Left ventricle myocardium inferior (tissue), 1 donor: ENCODE measurements at places on chromosomes 12 and 14.

DNA sequence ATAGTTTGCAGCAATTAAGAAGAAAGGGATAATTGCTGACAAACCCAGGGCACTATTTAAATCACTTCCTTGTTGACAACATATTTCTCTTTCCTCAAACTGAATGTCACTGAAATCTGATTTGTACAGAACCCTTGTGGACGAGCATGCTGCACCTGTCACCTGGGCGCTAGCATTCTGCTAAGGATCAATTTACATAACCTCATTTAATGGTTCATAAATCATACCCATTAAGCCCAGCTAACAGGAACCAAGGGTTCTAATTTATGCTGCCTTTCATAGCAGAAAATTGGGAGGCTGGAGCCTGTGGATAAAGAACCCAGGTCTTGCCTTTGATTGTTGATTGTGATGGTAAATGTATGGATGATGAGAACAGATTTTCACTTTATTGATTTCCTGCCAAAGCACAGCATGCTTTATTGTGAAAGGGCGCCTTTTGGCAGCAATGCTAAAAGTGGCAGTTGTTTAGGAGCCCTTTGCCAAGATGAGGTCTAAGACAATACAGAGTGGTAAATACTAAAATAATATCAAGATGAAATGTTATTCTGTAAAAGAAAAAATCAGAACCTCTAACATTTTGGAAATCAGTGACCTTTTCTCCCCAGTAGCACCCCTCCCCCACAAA lies 95.4 kb downstream of the NKX2-1 start:
- no peak for DNase-seq

GRCh38 chr14:66046035-66046434 lies 440.1 kb upstream of the CCDC196 start:
- no peak for DNase-seq

- no peak for DNase-seq
Measured at GRCh38 chr12:62977418-62977817, 42.5 kb upstream of the PPM1H start.

DNA sequence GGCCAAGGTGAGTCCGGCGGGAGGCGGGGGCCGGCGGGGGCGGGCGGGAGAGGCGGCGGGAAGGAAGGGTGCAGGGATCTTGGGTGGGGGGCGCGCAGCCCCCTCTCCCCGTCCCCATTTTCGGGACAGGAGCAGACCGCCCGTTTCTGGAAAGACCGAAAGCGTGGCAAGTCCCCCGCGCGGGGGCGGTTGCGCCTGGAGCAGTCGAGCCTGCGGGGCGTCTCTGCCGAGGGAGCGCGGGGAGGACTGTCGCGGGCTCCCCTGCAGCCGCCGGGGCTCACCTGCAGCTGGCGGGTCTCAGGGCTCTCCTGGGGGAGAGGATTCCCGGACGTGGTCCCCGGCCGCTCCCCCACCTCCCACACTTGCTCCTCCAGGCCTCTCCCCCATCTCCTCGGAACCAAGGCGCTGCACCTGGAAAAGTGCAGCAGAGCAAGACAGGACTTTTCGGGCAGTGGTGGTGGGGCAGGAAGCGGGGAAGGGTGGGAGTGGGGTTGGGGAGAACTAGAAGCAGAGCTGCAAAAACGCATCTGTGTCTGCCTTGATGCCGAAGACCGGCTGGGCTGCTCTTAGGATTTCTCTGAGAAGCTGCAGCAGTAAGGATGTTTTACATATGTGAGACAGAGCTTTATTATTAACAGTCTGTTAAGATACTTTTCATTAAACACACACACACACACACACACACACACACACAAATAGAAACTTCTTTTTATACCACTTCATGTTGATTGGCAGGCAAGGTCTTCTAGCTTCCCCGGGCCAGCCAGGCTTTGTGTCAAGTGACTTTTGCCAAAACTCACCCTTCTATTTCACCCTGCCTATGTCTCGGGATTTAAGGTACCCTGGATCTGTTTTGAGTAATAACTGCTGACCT lies 677 bp downstream of the C12orf75 start:
- no peak for DNase-seq

DNA sequence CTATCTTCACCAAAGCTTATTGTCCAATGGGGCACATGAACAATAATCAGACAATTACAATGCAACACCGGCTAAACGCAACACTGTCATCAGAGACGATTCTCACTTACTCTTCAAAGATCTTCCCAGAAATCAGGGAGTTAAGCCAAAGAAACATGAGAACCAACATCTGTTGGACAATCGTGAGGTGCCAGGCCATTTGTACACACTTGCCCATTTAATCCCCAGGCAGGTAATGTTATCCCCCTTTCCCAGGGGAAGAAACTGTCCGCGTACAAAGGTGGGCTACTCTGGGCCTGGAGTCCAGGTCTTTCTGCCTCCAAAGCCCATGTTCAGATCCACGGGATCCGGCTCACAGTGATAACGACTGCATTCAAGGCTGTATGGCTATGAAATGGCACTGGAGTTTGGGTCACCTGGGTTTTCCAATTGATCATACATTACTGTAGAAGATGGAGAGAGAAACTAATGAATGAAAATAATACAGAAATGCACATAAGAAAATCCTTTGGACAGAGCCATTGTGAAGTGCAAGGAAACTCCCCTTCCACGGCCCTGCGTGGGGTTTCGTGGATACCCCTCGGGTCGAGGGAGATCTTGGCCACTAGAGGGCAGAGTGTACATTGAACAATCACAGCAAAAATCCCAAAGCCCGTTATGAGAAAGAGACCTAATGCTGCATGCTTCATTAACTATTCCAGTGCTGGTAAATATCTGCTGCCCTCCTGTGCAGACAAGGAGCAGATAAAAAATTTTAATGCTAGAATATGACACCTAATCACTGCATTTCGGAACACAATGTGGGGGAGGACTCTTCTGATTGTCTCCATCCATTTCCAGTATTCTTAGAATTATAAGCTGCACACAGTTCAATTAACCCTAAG lies 111.4 kb downstream of the EGLN3 start:
- DNase-seq: no peak

DNA sequence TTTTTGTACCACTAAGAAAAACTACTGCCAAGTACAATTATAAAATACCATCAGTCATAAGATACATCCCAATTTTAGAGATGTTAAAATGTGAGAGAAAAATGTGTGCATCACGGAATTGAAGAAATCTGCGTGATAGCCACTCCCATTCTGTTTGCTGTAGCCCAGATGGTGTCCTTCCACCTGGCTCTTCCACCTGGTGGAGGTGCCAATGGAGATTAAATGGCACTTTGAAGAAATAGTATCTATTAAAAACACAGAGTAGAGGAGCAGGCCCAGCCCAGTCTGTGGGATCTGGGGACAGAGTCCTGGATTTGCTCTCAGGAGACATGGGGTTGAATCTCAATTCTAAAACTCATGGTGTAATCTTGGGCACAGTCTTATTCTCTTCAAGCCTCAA lies 35.5 kb downstream of the TSPAN11 start:
- DNase-seq: no peak

DNA sequence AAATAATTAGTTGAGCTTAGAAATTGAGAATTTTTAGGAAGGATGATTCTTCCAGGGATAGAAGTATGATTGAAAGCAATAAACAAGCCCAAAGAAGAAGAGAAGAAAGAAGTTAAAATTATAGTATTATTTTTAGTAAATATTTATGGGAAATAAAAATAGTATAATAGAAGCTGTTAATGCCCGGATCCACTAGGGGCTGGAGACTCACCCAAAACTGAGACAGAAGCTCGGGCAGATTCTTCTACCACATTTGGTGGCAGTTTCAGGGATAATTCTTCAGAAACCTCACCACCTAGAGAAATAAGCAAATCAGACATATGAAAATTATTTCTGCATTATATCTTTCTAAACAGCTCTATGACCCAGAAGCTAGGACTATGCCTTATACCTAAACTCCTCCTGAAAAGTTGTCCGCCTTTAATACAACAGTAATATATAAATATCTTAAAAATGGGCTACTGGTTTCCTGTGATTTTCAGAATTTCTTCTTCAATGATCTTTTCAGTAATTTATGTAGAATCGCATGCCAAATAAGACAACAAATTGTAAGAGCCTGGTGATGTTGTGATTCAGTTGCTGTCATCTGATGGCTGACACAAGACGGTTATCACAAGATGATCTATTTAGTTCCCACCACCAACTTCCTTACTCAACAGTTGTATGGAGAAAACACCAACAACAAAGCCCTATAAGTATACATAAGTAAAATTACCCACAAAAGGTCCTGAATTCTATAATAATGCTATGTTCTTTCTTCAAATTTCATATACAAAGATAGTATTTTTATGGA lies 35.6 kb downstream of the A2M start:
- no peak for DNase-seq

- DNase-seq: no peak
Measured at GRCh38 chr14:25034803-25035681, 14.9 kb downstream of the STXBP6 start.

DNA sequence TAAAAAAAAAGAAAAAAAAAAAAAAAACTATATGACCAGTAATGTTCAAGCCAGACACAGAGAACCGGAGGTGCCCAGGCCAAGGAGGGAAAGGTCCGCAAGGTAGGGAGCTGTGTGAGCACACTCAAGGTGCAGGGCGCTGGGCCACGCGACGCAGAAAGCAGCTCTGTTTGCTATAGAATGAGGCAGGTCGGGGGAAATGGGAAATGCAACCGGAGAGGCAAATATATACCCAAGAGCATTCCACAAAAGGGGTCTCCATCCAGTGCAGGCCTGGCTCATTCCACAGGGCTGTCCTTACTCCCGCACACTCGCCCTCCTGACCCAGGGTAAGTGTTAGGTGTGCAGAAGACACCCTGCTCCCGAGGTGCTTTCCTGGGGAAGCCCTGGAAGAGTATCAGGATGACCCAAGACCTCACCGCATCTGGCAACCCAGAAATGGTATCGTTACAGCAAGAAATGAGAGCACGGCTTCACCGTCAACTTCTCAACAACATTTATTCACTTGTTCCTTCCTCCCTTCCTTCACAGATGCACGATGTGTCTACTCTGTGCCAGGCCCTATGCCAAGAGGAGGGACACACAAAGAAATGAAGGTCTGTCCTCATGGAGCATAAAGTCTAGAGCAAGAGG lies 86.4 kb downstream of the BCL11B start:
- no peak for DNase-seq

GRCh38 chr14:70567791-70568190 lies 32.7 kb downstream of the MED6 start:
- DNase-seq: no peak

DNA sequence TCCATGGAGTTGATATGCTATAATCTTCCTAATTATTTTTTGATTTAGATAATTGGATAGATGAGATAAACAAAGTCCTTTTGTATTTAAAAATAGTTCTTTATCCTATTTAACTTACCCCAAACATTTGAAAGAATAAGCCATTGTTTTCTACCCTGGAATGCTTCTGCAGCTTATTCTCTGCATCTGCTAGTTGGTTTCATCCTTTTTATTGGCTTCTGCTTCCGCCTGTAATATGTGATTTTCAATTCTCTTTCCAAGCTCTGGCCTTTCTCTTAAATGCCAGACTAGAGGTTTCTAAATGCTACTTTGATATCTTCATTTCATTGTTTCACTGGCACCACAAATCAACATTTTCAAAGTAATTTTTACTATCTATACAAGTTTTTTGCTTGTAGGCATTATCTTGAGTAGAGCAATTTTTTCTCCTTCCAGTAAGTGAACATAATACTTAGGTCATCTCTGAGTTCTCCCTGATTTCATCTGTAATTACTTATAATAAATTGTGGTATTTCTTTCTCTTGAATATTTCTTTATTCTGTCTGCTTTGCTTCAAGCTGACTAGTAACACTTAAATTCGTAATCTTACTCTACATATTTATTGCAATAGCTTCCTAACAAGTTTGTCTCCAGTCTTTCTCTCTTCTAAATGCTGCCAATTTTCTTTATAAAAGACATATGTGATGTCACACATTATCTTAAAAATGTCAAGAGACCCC lies 958.4 kb downstream of the SLC6A15 start:
- no peak for DNase-seq

- no peak for DNase-seq
Measured at GRCh38 chr12:9869307-9870161, at the start of gene CLEC2B. CLEC2B (minus strand) TSS chr12:9869354.

DNA sequence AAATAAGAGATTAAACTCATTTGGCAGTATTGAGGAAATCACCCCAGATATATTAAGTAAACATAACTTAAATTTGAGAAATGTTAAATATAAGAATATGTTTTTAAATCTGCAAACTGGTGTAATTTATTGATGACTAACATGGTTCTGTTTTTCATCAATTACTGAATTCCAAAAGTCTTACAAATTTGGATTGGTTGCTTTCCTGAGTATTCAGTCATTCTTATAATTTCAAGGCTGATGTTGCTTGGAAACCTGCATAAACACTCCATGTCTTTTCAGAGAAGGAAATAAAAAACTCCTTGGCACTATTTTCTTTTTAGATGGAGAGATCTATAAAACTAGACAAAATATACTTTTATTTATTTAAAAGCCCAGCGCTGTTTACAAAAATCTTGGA lies 71.7 kb downstream of the NOVA1 start:
- no peak for DNase-seq

GRCh38 chr12:31491841-31492598 lies 98.9 kb downstream of the DENND5B start:
- no peak for DNase-seq

- DNase-seq: peak; percentile 55
Measured at GRCh38 chr14:93115821-93116675, at the start of gene ITPK1. ITPK1 (minus strand) TSS chr14:93115925; CDS start chr14:93115163, 762 bp downstream.

GRCh38 chr12:42683933-42684801 lies 94.6 kb upstream of the PRICKLE1 start:
- no peak for DNase-seq

GRCh38 chr12:16307856-16308475 lies 30.5 kb upstream of the SLC15A5 start:
- DNase-seq: no peak

GRCh38 chr14:101876555-101876938 lies 87.8 kb upstream of the DYNC1H1 start:
- peak; percentile 79 for DNase-seq

DNA sequence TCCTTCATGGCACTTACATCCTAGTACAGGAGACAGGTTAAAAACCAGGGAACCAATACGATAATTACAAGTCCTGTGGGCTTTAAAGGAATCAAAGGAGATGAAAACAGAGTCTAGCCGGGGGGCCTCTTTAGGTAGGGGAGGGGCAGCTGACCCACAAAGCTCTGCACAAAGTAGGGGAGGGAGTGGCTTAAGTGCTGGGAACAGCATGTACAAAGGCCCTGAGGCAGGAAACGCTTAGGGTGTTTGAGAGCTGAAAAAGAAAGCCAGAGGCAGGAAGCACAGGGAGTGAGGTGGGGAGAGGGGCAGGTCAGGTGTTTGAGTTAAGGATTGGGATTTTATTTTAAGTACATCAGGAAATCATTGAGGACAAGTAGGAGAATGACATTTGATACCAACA lies 37.7 kb downstream of the ZNF664 start:
- DNase-seq: no peak

- DNase-seq: no peak
Measured at GRCh38 chr12:46763230-46763629, 62.6 kb downstream of the SLC38A4 start.
